ENCODE measurements at places on chromosomes 4 and X.
A peak's percentile ranks its signal among the peaks of the same experiment; 100 is the strongest.

DNA sequence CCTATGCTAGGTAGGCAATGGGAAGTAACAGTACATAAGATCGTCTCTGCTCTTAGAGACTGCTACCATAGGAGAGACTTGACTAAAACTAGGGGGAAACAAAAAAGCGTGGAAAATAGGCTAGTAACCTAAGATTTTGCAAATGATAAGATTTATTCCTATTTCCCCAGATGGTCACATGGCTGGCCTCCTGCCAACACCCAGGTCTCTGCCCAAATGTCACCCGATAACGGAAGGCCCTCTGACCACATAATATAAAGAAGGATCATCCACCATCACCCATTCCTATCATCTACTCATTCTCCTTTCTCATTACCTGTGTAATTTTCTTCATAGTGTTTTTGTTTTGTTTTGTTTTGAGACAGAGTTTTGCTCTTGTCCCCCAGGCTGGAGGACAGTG, 4.7 kb downstream of the LAMP2 start:
- no peak for DNase-seq

DNA sequence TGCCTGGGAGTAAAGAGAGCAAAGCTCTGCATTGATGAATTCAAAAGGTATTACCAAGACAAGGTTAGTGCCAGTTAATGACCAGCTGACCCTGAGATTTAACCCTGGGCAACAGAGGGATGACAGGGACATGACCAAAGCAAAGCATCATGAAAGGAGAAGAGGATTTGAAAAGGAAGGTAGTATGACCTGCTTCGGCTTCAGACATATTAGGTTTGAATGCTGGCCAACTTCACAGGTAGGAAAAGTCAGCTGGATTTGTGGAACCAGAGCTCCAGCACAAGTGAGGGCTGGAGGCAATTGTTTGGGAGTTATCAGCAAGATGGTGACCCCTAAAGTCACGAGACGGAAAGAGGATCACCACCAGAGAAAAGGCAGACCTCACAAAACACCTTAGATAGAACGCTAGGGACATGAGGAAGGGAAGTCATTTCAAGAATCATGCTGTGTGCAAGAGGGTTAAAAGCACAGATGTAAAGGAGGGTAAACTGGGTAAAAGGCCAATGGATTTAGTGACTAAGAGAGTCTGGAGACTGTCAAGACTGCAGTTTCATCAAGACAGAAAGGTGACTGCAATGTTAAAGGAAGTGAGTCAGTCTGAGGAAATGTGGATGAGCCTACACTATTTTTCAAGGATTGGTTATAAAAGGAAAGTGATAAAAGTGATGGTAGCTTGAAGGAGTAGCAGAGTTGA, 45.6 kb downstream of the SH3RF1 start:
- peak; percentile 85 for DNase-seq

DNA sequence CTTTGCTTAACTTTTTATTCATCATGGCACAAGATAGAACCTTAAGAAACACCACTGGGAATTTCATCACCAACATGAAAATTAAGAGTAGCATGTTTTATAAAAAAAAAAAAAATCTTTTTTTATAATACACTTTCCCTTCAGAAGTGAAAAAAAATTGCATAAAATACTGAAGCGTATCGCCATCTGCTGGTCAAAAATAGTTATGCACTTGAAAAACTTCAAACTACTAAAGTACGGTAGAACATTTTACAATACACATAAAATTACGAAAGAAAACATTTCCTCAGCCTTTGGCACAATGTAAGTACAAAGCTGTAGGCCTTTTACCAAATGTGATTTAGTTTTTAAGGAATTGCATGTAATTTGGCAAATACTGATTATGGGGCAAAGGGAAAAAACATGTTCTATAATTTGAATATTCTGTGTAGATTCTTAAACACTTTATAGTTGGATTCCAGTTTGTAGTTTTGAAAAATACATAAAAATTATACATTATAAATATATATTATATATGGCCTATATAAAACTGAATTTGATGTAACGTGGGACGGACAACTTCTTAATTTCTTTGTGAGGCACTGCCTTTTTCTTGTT, 26.5 kb downstream of the HCCS start:
- no peak for DNase-seq

DNA sequence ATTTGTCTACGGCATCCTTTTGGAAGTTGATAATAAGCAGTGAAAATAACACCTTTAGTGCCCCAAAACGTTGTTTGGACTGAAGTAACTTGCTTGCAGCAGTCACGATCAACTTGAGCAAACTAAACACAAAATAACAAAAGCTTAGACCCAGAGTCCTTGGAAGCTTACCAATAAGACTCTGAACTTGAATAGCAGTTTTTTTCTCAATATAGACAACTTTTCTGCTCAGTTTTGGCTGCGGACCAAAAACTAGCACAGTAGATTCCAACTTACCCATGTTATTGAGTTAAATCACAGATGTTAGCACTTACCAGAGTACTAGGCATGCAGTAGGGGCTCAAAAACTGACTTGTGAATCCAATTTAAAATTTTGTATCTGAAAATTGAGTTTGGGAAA, 746.9 kb downstream of the PCDH19 start:
- no peak for DNase-seq

GRCh38 chr4:148235809-148236208, 206.4 kb downstream of the NR3C2 start:
- DNase-seq = no peak

- DNase-seq = no peak
These were observed 10.1 kb downstream of the AMOT start for GRCh38 chrX:112830540-112830939.

DNA sequence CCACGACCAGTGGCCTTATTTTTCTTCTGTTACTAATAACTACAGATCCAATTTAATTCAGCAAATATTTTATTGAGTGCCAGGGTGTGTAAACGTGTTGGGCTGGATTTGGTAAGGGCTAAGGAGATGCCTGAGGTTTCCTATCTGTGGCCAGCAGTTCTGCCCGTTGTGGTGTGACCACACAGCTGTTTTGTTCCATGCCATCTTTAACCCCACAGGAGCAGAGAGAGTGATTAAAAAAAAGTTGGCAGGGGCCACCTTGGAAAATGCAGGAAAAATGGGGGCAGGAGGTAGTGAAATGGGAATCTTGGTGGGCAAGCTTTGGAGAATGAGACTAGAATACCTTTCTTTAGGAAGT, 1.1 kb downstream of the PLAC8 start:
- DNase-seq = no peak

GRCh38 chr4:17163156-17163771, 264.8 kb upstream of the LDB2 start:
- no peak for DNase-seq

All from fibroblast of skin of left biceps (primary cell).